Activated CD8-positive, alpha-beta memory T cell treated with anti-CD3 and anti-CD28 coated beads for 48 hours (primary cell): ENCODE measurements at places on chromosomes 5 and 9.

GRCh38 chr9:84711936-84712335, 42.4 kb downstream of the NTRK2 start:
- no peak for DNase-seq

- DNase-seq: no peak
Measured at GRCh38 chr5:130102375-130102774, 198.1 kb downstream of the CHSY3 start.

DNA sequence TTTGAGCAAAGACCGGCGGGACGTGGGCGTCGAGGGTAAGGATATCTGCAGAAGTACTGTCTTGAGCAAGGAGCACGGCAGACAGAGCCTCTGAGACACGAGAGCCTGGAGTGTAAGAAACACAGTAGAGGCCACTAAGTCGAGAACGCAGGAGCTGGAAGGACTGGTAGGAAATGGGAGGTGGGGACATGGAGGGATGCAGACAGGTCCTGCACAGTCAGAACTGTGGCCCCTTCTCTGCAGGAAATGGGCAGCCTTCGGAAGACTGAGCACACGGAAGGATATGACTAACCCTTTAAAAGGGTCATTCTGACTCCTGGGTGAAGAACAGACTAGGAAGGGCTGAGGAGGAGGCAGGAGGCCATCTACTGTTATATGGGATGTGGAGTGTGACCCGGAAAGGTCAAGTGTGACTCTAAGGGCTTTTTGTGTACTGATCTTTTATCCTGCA, 1.4 kb upstream of the CAMSAP1 start:
- DNase-seq: no peak

DNA sequence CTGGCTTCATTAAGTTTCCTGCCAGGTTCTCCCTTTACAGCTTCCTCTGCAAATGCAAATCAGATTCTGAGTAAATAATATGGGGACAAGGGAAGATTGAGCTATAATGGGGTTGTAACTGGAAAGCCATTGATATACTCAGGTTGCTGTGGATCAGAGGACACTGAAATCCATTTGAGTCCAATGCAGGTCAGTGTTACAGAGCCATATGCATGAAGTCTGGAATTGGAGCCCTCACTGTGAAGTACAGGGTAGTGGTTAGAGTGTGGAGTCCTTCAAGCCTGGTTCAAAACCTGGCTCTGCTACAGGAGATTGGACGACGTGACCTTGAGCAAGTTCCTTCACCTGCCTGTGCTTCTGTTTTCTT, 48.7 kb downstream of the TIMD4 start:
- no peak for DNase-seq

GRCh38 chr5:69024241-69024651, 69.6 kb upstream of the SLC30A5 start:
- no peak for DNase-seq

- DNase-seq: no peak
Measured at GRCh38 chr9:131578731-131579504, 33.6 kb downstream of the PRRT1B start.

DNA sequence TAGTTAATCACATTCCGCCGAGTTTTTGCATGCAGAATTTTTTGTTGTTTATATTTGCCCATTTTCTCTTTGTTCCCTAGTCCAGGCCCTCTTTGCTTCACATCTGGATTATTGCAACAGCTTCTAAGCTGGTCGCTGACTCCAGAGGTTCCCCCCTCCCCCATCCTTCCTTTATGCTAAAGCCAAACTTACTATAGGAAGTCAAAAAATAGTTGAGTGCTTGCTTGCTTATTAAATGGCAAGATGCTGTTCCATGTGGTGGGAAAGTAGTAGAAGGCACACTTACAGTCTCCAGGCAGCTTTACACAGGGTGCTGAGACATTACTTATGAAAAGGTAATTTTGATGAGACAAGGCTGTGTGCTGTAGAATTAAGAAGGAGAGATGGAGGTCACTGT, 1.3 kb downstream of the ZBTB34 start:
- DNase-seq: no peak
